HT1080 (cell line): ENCODE measurements at places on chromosomes 3 and 15. TPM values are rescaled to one million over a fixed set of nuclear protein-coding genes. Genes with fewer than 3 reads are reported as not detected.

GRCh38 chr3:126434264-126434590 lies 39.5 kb downstream of the CFAP100 start:
- DNase-seq, result no peak

GRCh38 chr3:148962513-148962912 lies 28.8 kb upstream of the GYG1 start:
- DNase-seq, result peak; percentile 91

DNA sequence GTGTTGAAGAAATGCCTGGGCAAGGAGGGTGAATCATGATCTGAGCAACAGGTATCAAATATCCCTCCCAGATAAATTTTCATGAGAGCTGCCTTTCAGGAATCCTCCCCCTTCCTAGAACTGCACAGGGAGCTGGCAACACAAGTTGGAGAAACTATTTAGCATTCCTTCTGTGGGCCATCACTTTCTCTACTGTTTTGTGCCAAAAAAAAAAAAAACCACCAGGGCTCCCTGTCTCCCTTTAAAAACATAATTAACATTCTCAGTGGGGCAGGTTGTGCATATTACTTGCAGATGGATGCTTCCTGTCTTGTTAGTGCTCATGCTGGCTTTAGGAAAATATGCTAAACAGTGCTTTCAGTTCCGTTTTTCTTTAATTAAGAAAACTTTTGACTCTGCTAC lies 234.9 kb upstream of the LMCD1 start:
- peak; percentile 69 for DNase-seq

DNA sequence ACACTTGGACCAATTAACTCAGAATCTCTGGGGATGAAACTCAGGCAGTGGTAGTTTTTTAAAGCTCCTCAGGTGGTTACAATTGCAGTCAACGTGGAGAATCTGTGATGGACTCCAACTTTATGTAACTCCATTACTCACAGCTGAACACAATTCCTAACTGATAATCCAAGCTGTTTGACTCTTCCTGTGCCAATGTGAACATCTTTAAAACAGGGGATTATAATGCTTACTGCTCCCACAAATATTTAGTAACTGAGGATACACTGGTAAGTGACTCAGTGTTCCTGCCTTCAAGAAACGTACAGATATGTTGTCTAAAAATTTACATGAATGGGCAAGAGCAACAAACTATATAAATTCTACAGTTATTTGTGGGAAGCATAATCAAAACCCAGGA lies 85.6 kb downstream of the OSBPL10 start:
- no peak for DNase-seq

GRCh38 chr15:56919609-56920366 lies 1.3 kb downstream of the TCF12 start:
- peak; percentile 52 for DNase-seq

DNA sequence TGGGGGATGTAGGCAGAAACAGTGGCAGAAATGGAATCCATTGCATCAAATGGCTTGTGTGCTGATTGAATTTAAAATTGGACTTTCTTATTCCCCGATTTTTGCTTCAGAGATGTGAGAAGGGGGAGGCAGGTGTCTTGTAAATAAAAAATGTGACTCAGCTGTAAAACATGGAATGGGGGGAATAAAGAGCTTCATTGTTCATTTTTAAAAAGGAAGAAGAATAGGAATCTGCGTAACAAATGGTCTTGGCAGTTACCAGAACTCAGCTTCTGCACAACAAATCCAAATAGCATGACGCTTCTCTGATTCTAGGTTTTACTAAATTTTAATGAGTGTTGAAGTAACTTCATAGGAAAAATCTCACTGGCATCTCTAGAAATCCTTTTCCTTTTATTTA lies 323.9 kb upstream of the GBE1 start:
- peak; percentile 62 for DNase-seq

- no peak for DNase-seq
Observed at GRCh38 chr15:98330258-98330657, 318.1 kb upstream of the IGF1R start.

GRCh38 chr3:30747771-30748281 lies 141.4 kb downstream of the TGFBR2 start:
- peak; percentile 87 for DNase-seq

DNA sequence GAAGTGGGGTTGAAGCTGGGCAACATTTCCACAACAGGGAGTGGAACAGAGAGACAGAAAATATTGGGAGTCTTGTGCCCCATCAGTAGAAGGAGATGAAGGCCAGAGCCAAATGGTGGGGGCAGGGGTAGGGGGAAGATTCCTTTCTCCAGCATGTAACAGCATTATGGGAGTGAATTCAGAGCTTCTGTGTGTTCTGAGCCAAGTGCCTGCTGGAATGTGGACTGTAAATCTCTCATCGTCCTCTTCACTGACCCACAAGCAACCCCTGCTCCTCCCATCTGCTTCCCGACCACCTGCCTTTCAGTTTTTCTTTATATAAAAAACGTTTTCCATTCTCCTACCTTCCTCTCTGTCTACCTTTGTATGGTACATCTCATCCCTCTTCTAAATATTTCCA lies 344.2 kb upstream of the TPRG1 start:
- no peak for DNase-seq

DNA sequence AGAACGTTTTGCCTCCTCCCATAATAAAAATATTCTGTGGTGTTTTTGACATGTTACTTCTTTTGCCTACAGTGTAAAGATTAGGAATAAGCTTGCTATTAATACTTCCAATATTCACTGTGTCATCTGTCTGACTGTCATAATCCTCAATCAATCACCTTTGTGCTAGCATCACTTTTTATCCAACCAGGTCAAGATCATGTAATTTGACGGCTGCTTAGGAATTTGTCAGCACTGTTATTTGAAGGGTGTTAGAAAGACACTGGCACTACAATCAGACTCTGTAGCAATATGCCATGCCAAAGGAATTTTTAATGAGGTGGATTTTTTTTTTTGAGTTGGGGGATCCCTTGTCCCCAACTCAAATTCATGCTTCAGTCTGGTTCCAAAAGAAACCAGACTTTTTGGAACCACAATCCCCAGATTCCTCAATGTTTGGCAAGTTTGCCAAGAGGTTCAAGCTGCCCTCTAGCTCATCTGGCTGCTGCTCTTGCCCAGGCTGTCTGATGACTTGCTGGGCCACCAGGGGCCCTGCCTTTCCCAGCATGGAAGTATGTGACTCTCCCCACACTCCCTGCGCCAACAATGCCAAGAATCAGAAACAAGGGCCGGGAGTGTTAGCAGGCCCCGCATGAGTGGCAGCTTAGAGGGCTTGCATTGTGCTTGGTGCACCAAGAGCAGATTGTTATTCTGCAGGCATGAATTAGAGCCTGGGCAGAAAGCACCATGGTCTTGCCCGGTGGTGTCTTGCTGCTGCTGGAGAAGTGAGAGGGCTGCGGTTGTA lies 58.6 kb upstream of the TSC22D2 start:
- DNase-seq, result no peak

GRCh38 chr3:148583793-148584192 lies 113.9 kb upstream of the AGTR1 start:
- DNase-seq, result no peak

The MINAR1 gene
- total RNA-seq, result 0.23 TPM in 2 replicates

The HEXA gene
- 75.7 and 83.2 TPM in 2 replicates for total RNA-seq

The HTR3E gene
- not detected in 2 replicates for total RNA-seq

The CA12 gene
- 13.9 and 15.0 TPM in 2 replicates for total RNA-seq
